Stimulated activated CD8-positive, alpha-beta memory T cell treated with anti-CD3 and anti-CD28 coated beads, Interleukin-4, amount 100 ng/mL, for 4 hours (primary cell): ENCODE measurements at places on chromosomes 7 and 10.

- no peak for DNase-seq
These were observed 246.0 kb upstream of the SHH start for GRCh38 chr7:156058248-156058647.

GRCh38 chr7:38704751-38705150, 73.6 kb upstream of the AMPH start:
- no peak for DNase-seq

GRCh38 chr7:51827631-51828030, 511.0 kb upstream of the COBL start:
- DNase-seq = no peak

- DNase-seq = no peak
These were observed 763.7 kb upstream of the MBL2 start for GRCh38 chr10:53536322-53536721.

DNA sequence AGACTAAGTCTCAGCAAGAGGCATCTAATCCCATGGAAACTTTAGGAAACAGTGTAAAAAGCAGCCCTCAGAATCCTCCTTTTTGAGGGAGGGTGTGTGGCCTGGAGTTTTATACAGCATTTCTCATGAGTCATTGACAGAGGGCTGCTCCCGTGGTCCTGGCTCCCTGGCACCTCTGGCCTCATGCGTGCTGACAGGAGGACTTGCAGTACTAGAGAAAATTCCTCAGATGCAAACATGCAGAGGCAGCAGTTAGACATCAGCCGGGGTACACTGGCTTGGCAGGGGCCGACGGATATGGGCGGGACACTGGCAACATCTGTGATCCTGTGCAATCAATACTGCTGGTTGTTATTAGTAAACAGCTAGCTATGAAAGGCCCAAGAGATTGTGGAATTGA, 925.1 kb upstream of the CELF2 start:
- DNase-seq = no peak

GRCh38 chr7:26090927-26091519, 61.0 kb upstream of the NFE2L3 start:
- no peak for DNase-seq

DNA sequence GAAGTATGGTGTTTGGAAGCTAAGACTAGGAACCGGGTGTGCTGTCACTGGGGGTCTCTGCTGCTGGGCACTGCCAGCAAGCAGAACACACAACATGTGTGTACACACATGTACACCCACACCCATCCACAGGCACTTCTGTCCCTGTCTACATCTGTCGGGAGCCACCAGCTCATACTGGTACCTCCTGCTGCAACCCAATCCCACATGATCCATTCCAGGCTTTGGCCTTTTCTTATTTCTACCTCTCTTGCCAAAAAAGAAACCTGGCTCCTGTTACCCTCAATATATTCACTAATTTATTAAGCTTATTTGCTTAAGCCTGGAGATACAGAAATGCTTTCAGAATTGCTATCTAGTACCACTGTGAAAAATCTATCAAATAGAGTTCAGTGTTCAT, 246.0 kb downstream of the DIP2C start:
- no peak for DNase-seq

GRCh38 chr7:39592586-39592985, 26.4 kb downstream of the YAE1 start:
- DNase-seq = no peak

DNA sequence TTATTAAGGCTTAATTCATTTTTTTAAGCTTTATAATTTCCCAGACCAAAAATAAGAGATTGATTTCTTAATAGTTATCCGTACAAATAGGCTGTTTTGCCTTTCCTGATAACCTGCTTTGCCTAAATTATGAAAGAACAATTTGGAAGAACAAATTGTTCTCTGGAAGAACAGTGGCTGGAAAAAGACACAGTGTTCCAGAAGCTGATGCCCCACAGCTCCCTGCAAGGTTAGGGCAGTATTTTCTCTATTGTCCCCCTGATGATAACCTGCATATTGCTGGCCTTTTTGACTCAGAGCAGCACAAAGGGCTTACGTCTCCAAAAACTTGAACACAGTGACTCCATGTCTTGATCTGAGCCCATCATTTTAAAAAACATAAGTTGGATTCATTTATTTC, 151.5 kb downstream of the CSTF2T start:
- no peak for DNase-seq
